Stimulated activated CD4-positive, alpha-beta T cell treated with anti-CD3 and anti-CD28 coated beads, Interleukin-1b, Interleukin-23, amount 100 ng/mL, for 24 hours (primary cell): ENCODE measurements at places on chromosomes 4 and X.

GRCh38 chr4:124937993-124938392, 225.5 kb upstream of the ANKRD50 start:
- DNase-seq, result no peak

- no peak for DNase-seq
Measured at GRCh38 chr4:128347930-128348660, 60.5 kb upstream of the PGRMC2 start.

GRCh38 chr4:46249516-46249915, 125.7 kb upstream of the GABRG1 start:
- DNase-seq, result no peak

- no peak for DNase-seq
Measured at GRCh38 chrX:13026877-13027652, 17.4 kb downstream of the FAM9C start.

DNA sequence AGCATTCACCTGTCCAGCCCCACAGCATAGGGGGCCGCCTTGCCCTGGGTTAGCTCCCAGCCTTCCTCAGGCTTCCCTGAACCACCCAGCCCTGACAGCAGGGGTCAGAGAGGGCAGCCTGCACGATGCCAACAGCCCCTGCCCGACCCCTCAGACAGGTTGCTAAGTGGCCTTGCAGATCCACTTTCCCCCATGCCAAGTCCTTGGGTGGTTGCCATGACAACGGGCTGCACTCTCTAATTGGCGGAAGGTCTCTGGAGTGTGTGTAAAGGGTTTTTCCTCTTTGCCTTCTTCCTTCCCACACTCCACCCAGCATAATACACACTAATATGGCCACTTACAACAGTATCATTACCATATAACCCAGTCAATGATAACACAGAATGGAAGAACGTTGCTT, 99.6 kb upstream of the AFAP1 start:
- no peak for DNase-seq

- no peak for DNase-seq
Measured at GRCh38 chrX:53729751-53730150, 43.2 kb upstream of the HUWE1 start.

DNA sequence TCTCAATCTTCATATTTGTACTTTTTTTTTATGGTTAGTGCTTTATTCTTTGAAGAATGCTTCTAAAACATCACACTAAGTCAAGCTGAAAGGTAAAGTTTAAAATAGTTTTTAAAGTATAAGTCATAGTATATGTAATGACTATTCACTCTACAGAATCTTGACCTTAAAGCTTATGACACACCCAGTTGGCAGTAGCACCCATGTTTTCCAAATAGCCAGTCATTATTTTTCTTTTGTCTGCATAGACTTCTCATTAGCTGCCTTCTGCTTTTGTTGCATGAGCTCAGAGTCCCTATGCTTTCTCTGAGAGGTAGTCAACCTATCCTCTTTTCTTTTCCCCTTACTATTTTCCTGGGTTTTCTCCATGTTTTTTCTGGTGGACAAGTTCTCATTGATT, 231.5 kb downstream of the PCDH18 start:
- no peak for DNase-seq

DNA sequence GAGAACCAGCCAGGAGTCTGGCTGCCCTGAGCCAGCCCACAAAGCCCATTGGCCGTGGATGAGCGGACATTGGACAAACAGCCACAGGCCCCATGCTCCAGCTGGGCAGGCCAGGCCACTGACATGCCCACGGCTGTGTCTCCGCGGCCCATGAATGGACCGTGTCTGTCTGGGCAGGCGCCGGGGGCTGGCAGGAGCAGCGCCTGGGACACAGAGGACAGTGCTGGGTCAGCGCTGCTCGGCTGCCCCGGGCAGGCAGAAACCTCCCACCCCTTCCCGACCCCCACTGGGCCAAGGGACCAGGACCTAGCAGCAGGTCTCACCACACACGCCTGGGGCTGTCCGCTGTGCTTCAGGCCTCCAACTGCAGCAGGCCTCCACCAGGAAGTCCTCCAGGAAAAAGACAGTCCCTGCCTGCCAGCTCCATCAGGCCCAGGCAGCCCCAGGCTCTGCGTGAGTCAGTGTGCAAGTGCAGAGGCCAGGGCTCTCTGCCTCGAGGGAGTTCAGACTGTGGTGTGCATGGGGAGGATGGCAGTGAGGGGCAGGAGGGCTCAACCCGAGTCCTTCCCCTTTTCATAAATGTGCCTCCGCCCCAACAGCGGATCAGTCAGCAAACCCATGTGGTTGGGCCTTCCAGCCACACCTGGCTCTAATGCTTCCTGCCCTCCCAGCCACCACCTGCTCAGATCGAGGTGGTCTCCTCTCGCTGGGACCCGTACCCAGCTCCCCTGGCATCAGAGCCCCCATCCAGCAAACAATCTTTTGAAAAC, 17.2 kb upstream of the FGFR3 start:
- no peak for DNase-seq

DNA sequence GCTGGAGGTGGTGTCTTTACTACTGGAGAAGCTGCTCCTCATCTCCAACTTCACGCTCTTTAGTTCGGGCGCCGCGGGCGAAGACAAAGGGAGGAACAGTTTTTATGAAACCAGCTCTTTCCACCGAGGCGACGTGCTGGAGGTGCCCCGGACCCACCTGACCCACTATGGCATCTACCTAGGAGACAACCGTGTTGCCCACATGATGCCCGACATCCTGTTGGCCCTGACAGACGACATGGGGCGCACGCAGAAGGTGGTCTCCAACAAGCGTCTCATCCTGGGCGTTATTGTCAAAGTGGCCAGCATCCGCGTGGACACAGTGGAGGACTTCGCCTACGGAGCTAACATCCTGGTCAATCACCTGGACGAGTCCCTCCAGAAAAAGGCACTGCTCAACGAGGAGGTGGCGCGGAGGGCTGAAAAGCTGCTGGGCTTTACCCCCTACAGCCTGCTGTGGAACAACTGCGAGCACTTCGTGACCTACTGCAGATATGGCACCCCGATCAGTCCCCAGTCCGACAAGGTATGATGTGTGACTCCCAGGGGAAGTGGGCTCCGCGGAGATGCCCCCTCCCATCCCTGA, 634 bp downstream of the LRAT start:
- DNase-seq, result no peak

DNA sequence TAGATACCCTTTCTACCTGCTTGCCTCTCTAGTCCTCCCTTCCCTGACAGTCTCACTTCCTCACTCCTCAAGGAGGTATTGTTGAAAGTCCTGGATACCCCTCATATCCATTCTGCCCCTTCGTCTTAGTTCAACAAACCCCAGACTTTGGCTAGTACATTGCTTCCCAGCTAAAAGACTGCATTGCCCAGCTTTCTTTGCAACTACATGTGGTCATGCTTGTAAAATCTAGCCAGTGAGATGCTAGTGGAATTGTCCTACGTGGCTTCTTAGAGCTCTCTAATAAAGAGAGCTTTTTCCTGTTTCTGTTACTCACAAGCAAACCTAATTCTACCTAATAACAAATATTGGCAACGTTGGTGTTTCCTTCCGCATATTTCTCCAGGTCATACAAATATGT, 237.9 kb upstream of the PSAPL1 start:
- no peak for DNase-seq

GRCh38 chrX:49186125-49187027, at the start of gene PRICKLE3:
Gene PRICKLE3 (minus strand): TSS chrX:49186373. CDS start chrX:49186297, 76 bp downstream.
- no peak for DNase-seq

DNA sequence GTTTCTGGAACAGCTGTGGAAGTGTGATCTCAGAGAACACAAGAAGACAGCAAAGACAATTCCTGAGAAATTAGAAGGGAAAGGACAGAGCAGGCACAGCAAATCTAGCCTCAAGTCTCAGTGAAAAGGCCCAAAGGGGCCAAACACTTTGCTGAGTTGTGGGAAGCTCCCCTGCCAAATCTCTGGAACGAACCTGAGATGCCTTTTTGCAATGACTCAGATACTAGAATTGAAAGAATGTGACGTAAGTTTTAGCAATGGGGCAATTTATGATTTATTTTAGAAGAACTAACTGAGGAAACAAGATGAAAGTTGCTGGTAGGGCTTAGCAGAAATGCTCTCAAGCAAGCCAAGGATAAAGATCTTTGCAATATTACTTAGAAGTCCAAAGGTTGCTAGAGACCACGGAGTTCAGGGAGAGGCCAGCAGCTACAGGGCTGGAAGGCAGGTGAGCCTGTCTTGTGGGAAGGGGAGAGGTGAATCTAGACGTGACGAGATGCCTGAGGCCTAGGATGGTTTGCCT, 92.8 kb downstream of the AMELX start:
- no peak for DNase-seq

DNA sequence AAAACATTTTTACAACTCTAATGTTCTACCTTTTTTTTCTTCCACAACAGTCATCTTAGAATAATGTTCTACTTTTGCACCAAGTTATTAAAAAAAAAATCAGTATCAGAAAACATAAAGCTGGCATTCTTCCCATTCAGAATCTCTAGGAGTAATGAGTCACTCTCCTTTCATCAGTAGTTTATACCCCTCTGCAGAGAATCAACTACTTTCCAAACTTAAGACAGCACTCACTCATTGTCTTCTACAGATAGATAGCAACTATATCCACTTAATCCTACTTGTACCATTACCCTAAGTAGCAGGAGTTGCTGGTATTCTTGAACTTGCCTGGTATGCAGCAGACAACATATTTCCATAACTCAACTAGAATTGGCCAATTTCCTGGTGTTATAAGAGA, 3.2 kb downstream of the TIGD4 start:
- DNase-seq, result no peak

GRCh38 chr4:48300004-48300403, 30.4 kb upstream of the TEC start:
- no peak for DNase-seq

DNA sequence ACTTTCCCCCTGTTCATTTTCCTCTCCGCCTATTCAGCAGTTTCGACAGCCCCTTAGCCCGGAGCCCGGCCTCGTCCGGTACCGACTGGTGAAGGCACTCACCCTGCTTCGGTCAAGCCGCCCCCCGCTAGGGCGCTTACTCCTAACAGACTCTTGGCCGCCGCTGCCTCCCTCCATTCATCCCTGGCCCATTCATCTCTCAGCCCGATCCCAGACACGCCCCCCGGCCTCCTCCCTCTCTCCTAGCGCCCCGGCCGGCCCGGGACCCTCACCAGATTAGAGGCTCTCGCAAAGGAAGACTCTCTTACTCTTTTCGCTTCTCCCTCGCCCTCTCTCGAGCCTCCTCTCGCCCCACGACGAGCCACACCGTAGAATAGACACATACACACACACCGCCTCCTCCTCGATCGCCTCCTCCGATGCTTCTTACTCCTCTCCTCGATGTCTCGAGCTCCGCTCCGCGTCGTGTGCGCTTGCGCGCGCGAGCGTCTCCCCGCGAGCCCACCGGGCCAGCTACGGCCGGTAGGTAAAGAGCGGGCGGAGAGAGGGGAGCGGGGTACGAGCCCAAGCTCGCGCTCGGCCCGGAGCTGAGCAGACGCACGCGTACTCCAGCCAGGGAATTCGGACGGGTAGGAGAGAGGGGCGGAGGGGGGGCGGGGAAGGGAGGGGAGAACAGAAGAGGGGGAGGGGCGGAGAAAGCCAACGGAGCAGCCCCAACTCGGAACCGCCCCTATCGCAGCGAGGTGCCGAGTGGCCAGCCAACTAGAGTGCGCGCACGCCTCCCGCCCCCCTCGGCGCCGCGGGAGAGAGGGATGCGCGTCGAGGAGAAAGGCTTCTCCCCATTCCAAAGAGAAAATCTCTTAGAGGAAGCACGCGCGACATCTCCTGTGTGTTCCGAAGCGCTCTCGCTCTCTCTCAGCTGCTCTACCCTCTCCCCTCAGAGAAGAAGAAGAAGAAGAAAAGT, at the start of gene WNK3:
TSS of gene WNK3 (minus strand) at position 633 of the 964 bp plus-strand sequence.
- no peak for DNase-seq

- no peak for DNase-seq
Measured at GRCh38 chr4:107755841-107756356, 35.9 kb upstream of the PAPSS1 start.

DNA sequence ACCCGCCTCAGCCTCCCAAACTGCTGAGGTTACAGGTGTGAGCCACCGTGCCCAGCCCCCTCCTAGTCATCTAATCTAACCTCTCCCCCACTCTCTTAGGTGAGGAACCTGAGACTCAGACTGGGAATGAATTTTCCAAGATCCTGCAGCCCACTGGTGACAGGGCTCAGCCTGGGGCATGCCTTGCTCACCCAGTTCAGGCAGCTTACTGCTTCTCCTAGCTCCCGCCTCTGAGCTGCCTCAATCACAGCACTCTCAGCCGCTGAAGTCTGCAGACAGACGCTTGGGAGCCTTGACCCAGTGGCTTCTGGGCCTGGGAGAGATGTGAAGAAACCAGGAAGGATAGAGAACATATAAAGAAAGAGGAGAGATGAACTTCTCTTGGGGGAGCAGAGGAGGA, 24.4 kb downstream of the PJA1 start:
- no peak for DNase-seq

DNA sequence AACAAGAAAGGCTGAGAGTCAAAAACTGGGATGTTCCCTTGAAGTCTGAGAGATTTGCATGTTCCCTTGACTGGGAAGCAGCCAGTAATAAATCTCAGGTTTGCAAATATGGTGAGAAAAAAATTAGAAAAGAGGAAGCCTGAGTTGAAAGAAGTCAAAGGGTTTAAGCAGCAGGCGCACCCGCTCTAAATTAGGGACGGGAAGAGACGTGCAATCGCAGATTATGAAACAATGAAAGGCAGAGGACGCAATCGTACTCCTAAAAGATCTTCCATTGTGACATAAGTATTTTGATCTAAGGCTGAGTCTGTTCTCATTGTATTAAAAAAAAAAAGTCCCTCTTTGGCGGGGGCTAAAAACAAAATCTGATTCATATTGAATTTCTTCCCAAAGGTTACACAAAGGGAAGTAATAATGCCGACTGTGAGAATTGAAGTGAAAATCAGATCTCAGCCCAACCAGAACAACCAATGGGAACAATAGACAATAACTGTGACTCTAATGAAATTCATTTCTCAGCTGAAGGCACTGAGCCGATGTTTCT, 28.2 kb downstream of the SAT1 start:
- no peak for DNase-seq

DNA sequence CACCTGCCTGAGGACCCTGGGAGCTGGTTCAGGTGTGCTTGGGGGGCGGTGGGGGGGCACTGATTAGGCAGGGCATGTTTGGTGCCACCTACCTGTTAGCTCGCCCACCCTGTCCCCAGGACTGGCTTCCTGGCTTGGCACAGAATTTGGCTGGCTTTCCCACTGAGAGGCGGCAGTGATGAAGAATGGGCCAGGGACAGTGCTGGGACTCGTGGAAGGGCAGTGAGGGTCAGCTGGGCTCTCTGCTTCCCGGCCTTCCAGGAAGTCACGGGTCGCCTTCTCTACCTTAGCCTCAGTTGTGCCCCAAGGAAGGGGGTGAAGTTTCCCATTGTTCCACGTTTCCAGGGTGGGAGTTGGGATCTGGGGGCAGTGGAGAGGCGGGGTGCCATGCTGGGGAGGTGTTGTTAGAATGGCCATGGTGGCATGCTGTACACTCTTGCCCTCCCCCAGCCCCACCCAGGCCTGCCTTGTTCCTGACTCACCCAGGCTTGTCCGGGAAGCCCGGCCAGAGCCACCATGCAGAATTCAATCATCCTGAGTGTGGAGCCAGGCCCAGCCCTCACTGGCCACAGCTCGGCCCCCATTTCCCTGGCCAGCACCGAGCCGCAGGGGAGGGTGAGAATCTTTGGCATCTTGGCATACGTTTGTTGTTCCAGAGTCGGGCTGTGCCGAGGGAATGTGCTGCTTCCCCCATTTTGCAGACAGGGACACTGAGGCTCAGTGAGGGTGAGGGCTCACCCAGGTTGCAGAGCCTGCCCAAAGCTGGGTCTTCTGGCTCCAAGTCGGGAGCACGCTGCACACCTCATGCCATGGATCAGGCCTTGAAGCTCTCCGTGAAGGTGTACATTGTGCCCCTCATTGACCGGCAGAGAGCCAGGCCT, 21.9 kb upstream of the GPR78 start:
- DNase-seq, result no peak

GRCh38 chrX:35122756-35123155, 180.2 kb downstream of the FAM47B start:
- no peak for DNase-seq

- no peak for DNase-seq
Measured at GRCh38 chrX:24577091-24577490, 70.1 kb downstream of the PCYT1B start.
